Smooth muscle cell of the brain vasculature (primary cell): ENCODE measurements at places on chromosomes 2 and 18.

DNA sequence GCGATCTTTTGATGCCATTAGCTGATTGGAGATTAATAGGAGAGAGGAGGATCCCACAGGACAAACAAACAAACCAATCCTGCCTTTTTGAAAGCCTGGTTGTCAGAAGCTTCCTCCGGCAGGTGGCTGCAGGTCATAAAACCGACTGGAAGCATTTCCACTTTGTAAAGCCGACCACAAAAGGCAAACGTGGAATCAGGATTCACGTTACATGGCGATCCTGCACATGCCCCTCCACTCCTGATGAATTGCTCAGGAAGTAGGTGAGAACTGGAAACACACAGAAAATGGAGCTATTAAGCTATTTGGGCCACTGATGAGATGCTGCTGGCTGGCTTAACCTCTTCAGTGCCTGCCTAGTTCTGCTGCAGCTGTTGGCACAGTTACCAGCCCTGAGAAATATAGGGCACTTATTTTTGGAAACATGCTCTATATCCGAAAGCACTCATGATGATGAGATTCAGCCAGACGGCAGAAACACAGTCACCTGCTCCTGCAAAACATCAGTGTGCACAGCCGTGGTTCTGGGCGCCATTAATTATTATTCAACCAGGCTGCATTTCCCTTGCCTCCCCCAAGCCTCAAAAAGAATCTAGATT is 110.3 kb upstream of the ST6GAL2 start:
- no peak for DNase-seq

DNA sequence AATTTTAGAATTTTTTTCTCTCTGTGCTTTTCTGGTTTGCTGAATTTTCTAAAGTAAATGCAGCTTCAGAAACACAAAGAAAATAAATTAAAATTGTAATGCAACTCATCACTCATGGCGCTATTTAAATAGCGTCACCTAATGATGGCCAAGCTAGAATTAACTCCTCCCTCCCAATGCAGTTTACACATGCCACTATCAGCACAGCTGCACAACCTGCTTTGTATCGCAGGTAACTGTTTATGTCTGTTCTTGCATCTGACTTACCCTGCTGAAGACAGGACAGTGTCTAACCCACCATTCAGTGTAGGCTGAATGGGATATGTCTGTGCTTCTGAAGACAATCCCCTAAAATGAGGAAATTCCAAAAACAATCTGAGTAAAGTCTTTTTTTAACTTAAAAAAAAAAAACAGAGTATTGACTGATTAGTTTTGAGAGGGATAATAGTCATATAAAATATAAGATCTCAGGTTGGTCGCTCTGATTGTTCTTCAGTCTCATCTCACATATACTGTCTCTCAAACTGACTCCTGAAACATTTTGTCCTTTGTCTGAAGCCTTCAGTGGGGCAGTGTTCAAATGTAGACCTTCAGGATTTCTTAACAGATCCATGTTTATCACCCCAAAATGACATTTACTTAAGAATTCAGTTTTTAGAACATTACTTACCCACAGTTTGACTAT is 271.4 kb downstream of the ZEB2 start:
- DNase-seq: no peak

DNA sequence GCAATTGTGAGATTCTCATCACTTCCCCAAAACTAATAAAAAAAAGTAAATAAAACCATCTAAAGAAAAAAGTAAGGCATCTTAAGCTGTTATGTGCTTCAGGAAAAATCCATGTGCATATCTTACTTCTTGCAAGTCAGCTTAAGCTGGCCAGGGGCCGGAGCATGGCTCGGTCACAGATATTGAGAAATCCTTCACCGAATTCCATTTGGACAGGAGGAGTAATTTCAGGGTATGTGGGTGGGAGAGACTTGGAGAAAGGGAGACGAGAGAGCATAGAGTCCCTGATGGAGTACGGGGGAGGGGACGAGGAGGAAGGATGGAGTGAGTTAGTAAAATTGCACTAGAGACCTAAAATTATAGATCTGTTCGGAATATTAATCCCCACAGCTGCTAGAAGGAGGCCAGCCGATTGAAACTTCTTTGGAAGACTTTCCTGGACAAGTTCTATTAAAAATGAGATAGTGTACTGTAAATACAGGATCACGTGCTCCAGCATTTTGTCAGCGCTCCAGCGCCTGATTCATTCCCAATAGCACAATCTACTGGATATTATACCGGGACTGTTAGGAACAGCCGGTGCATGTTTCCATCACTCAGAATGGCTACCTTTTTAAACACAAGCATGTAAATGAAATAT is 438.5 kb downstream of the ZNF516 start:
- no peak for DNase-seq

DNA sequence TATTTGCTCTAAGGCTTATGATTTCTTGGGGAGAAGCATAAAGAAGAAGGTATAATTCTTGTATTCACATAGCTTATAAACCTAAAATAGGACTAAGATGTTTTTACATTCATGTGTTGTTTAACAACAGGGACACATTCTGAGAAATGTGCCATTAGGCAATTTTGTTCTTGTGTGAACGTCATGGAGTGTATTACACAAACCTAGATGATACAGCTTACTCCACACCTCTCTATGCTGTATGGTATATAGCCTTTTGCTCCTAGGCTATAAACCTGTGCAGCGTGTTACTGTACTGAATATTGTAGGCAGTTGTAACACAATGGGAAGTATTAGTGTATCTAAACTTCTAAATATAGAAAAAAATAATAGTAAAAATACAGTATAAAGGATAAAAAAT is 92.1 kb downstream of the PHLPP1 start:
- DNase-seq: no peak

GRCh38 chr2:43139996-43140621 is 86.3 kb downstream of the ZFP36L2 start:
- peak; percentile 88 for DNase-seq

GRCh38 chr2:189477756-189478155 is 36.5 kb downstream of the WDR75 start:
- DNase-seq: no peak

DNA sequence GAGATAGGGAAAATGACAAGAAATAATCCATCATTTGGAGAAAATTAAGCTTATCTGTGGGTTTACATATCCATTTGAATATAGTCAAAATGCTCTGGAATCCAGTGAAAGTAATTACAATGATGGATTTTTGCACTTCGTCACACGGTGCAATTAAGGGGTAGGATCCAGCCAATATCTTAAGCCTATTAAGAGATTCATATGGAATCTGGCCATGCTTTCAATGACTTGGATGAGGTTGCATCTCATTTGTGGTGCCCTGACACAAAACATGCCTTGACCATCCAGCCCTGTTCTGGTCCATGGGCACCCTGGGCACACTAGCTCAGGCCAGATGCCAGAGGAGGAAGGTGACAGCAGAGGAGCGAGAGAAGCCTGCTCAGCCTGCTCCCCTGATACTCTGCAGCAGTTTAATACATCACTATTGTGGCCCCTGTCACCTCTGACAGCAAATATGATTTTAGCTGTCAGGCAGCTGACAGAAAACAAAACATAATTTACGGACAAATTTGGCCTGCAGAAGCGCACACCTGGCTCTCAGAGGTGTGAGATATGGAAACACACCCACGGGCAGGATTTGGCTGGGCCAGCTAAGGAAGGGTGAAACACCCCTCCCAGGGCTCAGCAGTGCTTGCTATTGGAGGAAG is 94.1 kb upstream of the ST8SIA3 start:
- DNase-seq: no peak

GRCh38 chr2:119352357-119352756 is 14.3 kb downstream of the C2orf76 start:
- no peak for DNase-seq

GRCh38 chr2:180759631-180760030 is 220.8 kb upstream of the UBE2E3 start:
- DNase-seq: no peak

- no peak for DNase-seq
Measured at GRCh38 chr2:871175-871727, 79.4 kb upstream of the SNTG2 start.

- DNase-seq: no peak
Measured at GRCh38 chr2:100655936-100656534, 93.2 kb downstream of the PDCL3 start.

- no peak for DNase-seq
Measured at GRCh38 chr18:12029786-12030584, 48.7 kb downstream of the IMPA2 start.

DNA sequence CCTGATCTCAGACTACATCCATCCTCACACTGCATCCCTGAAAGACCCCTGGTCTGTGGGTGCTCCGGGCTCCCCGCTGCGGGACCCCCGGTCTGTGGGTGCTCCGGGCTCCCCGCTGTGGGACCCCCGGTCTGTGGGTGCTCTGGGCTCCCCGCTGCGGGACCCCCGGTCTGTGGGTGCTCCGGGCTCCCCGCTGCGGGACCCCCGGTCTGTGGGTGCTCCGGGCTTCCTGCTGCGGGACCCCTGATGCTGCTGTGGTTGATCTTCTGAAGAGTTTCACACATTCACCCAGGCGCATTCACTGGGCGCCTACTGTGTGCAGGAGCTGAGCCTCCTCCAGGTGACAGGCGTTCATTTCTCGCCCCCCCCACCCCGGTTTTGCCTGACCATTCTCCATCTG is 162.7 kb upstream of the SALL3 start:
- DNase-seq: no peak

GRCh38 chr2:128661311-128661710 is 342.6 kb upstream of the HS6ST1 start:
- DNase-seq: no peak

DNA sequence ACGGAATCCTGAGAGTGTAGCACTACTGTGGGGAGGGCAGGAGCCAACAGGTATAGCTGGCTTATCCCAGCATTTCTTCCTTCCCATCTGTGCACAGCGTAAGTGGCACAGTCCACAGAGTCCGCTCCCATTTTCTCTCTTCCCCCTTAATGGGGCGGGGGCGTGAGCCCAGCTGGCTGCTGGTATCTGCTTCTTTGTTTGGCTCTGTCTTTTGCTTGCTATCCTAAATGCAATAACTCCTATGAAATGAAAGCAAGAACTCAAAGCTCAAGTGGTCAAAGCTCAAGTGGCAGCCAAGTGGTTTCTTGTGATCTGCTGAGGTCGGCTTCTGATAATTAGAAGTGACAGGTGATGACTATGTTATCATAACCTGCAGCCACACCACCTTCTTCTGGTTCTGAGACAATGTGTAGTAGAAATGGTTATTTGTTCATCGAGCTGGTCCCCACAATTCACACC is 192.7 kb downstream of the PLCL1 start:
- no peak for DNase-seq

DNA sequence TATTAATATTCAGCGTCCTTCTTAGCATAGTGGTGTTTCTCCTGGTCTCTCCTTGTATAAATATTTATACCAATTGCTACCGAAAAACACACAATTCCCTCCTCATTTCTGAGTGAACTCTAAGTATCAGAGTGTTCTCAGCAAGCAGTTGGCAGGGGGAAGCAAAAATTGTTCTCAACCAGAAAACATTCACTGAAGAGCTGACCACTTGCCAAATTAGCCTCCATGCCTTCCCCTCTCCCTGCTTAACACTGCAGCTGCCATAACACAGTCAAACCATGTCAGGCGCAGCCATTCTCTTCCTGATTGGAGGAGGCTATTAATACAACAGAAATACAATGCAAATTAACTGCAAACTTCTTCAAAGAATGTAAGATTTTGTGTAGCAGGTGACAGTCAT is 105.0 kb downstream of the COL6A3 start:
- DNase-seq: no peak

GRCh38 chr18:10923551-10924070 is 225.8 kb downstream of the PIEZO2 start:
- no peak for DNase-seq

- no peak for DNase-seq
Measured at GRCh38 chr18:8839281-8839680, 133.9 kb downstream of the MTCL1 start.

DNA sequence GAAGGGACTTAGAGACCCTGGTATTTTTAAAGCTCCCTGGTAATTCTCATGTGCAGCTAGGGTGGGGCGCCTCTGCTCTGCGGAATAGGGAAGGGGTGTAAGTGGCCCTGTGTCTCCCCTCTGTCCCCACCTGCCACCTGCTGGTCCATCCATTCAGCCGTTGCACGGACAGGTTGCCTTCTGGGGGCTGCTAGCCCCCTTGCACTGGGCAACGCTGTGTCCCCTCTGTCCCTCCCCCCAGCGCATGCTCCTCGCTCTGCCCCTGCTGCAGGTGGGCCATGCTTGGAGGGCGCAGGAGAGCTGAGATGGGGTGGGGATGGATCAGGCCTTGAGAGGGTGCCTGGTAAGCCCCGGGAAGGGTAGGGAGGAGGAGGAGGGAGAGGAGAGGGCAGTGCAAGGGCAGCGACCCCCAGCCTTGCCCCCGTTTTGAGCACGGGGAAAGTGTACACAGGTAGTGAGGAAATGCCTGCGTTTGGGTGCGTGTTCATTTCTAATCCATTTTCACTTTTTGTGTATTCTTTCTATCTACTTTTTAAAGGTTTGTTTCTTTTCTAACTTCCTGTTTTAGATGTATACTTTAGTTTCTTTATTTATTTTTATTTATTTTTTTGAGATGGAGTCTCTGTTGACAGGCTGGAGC is 23.9 kb downstream of the RRM2 start:
- no peak for DNase-seq

DNA sequence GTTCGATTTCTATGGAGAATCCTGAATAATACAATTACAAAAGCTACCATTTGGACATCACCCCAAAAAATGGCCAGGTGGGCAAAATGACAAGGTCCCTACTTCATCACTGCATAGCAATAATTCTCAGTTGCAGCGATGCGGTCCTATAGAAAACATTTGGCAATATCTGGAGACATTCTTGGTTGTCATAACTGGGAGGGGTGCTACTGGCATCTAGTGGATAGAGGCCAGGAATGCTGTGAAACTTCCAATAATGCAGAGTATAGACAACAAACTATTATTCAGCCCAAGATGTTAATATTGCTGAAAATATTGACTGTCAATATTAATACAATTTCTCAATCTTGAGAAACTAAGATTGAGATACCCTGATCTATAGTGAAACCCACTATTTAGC is 637.8 kb upstream of the PKDCC start:
- DNase-seq: no peak

GRCh38 chr18:42922363-42922762 is 193.1 kb downstream of the RIT2 start:
- no peak for DNase-seq

GRCh38 chr2:215358312-215358845 is 46.5 kb downstream of the ATIC start:
- DNase-seq: no peak

- no peak for DNase-seq
Measured at GRCh38 chr2:240204431-240205276, 64.2 kb upstream of the OTOS start.

- no peak for DNase-seq
Measured at GRCh38 chr2:220935789-220936321, 636.2 kb downstream of the EPHA4 start.
